ENCODE measurements at places on chromosomes 4 and X. TPM values are rescaled to one million over a fixed set of nuclear protein-coding genes. Genes with fewer than 3 reads are reported as not detected.

POU4F2 gene
- total RNA-seq = not detected

ANK2 gene
- total RNA-seq = 132 TPM

DMP1 gene
- total RNA-seq = not detected

NUP62CL gene
- not detected for total RNA-seq

NRK gene
- 1.1 TPM for total RNA-seq

FAM47E gene
- 0.59 TPM for total RNA-seq

TLR3 gene
- 3.1 TPM for total RNA-seq

RNF113A gene
- total RNA-seq = 11.6 TPM

GLRA2 gene
- total RNA-seq = not detected
